NCI-H2227 treated with DMSO at 0.1 percent for 48 hours (cell line): ENCODE measurements at places on chromosomes 11 and 22.

DNA sequence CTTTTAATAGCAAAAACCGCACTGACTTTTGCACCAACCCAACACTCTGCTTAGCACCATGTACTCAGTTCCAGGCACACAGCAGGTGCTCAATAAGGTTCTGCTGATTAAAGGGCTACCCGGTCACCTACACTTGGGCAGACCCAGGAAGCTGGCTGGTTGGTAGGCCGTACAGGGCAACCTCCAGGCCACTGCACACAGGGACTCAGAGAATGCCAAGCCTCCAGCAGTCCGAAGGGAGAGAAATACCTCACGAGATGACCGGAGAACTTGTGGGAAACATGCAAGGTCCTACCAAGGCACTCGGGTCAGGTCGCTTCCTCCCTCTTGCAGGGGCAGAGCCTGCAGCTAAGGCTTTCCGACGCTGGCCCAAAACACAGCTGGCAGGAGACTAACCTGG lies 109.2 kb downstream of the MICAL3 start:
- no peak for DNase-seq

DNA sequence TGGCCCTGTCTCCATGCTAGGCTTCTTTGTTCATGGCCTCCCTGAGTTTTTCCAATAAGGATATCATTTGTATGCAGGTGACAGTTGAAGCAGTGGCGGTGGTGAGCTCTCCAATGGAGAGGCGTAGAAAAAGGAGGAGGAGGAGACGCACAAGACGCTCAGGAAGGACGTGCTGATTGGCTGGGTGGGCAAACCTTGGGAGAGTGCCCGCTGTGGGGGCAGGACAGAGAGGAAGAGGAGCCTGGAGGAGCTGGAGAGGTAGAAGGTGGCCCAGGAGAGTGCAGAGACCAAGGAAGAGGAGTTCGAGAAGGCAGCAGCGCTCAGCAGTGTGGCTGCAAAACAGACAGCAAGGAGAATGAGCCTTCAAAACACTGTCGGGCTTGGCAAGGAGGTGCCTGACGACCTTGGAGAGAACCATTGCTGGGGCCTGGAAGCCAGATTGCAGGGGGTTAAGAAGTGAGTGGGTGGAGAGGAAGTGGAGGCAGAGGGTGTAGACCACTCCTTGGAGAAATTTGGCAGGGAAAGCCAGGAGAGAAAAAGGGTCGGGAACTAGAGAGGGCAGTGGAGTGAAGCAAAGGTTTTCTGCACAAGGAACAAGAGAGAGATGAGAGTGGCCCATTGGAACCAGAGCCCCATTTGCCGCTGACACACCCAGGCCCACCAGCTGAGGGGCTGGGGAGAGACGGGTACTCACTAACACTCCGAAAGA lies 7.5 kb downstream of the CLCF1 start:
- DNase-seq, result no peak

DNA sequence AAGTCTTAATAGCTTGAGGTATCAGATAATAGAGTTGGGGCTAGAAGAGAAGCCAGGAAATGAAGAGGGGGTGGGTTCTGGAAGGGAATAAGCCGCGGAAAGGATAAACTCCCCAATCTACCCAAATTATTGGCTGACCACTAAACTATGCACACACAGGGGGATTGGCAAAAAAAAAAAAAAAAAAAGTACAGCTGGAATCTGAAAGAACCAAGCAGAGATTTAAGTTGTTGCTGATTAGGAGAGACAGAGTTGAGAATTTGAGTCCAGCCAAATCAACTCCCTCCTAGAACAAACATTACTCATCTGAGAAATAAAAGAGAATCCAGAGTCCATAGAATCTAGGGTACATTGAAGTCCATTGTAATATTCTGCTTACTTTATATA lies 134.9 kb downstream of the CCDC81 start:
- no peak for DNase-seq

DNA sequence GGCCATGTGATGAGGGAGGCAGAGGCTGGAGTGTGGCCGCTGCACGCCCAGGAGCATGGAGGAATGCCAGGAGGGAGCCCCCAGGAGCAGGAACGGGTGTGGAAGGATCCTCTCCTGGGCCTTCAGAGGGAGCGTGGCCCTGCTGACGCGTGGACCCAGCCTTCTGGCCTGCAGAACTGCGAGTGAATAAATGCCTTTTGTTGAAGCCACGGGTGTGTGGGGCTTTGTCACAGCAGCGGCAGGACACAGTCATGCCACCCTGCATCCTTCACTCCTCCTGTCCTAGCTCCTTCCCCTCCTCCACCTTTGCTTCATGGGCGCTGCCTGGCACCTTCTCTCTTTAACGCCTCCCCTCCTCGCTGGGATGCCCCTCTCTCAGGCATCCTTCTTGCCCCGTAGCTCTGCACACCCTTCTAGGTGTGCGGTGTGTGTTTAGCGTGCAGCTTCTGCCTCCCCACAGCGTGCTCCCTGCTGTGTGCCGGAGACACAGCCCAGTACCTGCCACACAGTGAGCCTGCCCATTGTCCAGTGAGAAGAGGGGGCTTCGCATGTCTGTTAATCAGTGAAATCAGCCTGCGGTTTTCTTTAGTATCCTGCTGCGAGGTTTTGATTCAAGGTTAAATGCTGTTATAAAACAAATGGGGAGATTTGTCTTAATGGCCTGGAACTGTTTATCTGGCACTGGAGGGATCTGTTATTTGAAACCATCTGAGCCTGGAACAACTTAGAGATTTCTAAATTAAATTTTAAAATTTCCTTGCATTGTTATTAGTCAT lies 459.6 kb downstream of the TBC1D22A start:
- DNase-seq, result no peak

- no peak for DNase-seq
Measured at GRCh38 chr11:87258171-87258833, 220.6 kb downstream of the TMEM135 start.

DNA sequence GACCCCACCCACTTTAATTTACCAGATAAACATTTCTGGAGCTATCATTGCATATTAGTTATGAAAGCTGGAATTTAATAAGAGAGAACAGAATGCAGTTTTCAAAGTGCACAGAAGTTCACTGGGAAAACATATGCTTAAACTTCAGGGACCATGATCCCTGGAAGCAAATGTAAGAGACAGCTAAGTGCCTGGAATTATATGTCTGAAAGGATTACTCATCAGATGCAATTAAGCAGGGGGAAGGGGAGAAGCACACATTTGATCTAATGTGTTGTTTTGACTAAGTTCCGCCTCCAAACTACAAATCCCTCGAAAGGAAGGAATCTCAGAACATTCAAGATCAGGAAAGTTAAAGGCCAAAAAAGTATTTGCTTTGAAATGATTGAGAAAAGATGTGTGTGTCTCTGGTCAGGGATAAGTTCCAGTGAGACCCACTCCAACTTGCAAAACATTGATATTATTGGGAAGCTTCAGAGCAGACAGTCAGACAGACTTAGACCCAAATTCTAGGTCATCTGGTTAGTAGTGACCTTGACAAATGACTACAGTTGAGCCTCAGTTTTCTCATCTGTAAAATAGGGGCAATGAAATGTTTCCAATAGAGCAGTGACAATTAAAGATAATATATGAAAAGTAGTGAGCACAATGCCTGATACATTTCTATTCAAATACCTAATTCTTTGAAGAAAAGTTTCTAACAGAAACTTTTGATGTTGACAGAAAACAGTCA lies 147.6 kb downstream of the ME3 start:
- peak; percentile 64 for DNase-seq

DNA sequence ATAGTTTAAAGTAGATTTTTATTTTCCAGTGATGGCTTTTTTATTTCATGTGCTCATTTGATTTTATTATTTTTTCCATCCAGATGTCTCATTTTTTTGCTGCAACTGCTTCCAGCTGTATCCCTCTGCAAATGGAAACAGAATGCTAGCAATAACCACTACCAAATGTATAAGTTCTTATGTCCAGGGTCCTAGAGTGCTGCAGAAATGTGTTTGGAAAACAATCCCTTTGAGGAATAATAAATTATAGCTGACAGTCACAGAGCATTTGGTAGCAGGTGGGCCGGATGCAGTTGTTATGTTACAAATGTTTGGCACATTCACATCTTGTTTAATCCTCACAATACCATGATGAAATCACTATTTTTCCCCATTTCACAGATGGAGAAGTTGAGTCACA lies 300.7 kb upstream of the PDGFD start:
- no peak for DNase-seq
